ENCODE measurements at places on chromosomes 3 and 15.

GRCh38 chr3:47012342-47013230 is 33.1 kb downstream of the NBEAL2 start:
- DNase-seq = no peak

GRCh38 chr3:126266291-126266840 is 86.0 kb upstream of the ALDH1L1 start:
- DNase-seq = no peak

GRCh38 chr15:36428102-36428845 is 151.2 kb upstream of the CDIN1 start:
- no peak for DNase-seq

- DNase-seq = no peak
These were observed 8.1 kb downstream of the MORF4L1 start for GRCh38 chr15:78880813-78881212.

DNA sequence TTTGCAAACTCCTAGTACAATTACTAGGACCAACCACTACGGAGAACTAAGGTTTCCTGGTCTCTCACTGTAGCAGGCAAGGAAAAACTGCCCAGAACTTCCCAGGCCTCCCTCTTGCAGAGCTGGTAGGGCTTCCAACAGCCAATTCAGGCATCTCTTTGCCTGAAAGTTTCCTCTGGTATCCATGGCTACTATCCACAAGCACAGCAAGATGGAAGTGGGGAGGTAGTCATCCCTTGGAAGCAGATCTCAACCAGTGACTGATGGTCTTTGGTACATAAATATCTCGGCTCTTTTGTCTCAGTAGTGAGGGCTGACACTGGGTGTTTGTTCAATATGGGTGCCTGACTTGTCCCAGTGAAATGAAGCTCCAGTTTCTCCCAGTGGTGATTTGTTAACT is 201.3 kb upstream of the MRPL3 start:
- DNase-seq = no peak

- DNase-seq = no peak
These were observed 2.1 kb upstream of the GNB5 start for GRCh38 chr15:52193321-52193720.

DNA sequence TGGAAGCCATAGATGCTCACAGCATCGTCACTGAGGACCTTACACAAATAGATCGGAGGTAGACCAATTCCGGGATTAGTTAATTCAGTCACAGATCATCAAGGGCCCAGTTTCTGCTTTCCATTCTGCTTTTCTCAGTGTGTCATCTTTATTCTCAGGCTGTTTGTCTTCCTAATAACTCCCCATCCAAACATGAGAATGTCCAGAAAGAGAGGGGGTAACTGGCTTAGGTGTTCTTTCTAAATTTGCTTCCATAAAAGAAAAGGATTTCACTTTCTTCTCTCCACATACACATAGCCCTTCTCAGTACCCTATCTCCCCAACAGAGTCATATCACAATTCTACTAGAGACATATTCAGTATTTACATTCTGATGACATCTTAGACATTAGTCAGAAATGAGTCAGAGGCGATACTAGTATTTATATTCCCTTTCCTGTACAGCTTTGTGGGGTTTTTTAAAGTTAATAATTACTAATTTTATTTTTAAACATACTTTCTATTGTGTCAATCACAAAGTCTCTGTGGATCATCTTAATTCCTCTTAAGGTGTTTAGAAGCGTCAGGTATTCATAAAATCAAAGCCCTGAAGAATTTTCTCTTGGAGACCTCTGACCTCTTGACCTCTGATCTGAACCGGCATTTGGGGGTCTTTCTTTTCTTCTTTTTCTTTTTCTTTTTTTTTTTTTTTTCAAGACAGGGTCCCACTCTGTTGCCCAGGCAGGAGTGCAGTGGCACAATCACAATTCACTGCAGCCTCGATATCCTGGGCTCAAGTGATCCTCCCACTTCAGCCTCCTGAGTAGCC is 24.3 kb upstream of the IL12A start:
- no peak for DNase-seq

DNA sequence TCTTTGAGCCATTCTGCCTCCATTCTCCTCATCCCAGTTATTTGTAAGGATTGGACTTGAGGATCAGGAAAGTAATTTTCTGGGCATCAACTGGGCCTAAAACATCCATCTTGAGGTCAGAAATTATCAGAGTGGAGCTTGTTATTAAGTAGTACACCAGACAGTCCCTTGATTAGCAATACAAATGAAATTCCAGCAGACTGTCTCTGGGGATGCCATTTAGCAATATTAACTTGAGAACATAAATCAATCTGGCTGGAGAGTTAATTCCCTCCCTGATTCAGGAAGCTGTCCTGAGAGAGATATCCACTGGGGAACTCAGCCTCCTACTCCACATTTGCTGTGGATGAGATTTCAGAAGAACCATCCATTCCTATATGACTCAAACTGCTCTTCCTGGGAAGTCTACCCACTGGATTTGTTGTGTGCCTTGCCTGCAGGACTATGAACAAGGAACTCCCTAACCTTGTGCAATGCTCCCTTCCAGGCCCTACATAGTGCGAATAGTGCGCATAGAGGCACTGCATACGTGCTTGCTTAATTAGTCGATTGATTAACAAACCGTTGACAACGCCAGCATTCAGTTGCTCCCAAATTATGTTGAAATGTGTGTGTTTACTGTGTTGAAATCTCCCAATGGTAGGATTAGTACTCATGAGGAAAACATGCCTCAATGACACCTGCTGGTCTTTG is 36.1 kb upstream of the MTMR14 start:
- no peak for DNase-seq

DNA sequence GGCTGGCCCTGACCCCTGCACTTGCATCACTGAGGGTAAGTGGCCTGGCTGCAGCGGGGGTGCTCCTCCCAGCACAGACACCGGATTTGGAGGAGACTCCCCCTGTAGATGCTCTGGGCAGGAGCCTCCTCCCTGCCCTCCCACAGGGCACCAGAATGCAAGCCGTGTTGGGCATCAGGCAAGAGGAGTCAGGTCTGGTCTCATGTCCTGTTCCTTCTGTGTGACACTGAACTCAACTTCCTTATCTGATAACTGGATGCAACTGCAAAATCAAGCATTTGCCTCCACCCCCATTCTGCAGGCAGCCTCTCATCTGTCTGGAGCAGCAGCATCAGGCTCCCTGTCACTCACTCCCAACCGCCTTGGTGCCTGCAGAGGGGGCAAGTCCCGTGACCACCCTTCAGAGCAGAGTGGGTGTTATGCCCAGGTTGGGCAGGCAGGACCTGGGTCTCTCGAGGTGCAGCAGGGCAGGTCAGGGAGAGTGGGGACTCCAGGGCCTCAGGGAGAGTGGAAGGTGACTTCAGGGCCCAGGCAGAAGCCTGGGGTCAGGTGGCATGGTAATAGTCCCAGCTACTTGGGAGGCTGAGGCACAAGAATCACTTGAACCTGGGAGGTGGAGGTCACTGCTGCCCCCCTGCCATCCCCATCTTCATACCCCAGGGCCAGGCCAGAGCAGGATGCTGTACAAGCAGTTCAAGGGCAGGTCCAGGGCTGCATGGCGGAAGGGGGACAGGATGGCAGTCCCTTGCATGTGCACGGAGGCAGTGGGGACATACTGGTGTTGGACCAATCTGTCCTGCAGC is 10.5 kb upstream of the RPL29 start:
- DNase-seq = peak; percentile 59

DNA sequence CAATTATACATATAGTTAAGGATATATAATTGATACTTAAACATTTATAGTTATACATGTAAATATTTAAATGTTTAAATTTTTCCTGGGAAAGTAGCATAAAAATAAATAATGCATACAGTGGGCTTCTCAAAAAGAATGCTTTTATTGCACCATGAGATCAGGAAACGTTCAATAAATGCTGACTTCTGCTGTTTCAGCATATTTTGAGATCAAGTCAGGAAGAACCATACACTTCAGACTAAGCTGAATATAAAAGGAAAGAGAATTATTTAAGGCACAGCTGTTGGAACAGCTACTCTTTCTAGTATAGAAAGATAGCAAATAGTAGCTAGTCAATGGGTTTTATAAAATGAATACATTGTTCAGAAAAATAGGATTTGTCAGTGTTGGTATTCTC is 1462.3 kb upstream of the CADM2 start:
- DNase-seq = no peak

DNA sequence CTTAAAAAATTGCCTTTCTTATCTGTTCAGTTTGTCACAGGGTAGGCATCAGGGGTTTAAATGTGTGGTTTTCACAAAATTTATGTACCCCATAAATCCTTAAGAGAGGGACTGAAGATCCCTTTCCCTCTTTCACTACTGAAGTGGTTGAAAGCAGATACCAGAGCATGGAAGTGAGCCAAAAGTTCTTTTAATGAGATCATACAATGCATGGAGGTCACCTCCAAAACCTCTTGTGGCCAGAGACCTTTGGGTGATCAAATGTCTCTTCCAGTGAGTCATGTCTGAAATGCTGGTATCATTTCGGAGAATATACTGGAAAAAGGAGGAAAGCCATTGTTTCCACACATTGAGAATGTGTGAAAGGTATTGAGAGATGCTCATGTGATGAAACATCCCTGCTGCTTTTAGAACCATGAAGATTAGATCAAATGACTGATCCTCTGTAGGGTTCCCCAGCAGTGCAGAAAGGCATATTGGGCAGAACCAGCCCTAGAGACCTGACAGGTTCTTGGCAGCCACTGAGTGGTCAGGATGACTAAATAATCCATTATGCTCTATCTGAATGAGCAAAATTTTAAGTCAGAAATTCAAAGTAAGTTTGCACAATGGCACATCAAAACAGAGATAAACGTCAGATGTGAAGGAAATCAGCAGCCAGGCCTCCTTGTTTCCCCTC is 165.8 kb upstream of the SLC2A2 start:
- DNase-seq = no peak

GRCh38 chr3:131217296-131217741 is 164.3 kb upstream of the NUDT16 start:
- no peak for DNase-seq

GRCh38 chr3:37506956-37507535 is 332.7 kb upstream of the LRRFIP2 start:
- DNase-seq = no peak

DNA sequence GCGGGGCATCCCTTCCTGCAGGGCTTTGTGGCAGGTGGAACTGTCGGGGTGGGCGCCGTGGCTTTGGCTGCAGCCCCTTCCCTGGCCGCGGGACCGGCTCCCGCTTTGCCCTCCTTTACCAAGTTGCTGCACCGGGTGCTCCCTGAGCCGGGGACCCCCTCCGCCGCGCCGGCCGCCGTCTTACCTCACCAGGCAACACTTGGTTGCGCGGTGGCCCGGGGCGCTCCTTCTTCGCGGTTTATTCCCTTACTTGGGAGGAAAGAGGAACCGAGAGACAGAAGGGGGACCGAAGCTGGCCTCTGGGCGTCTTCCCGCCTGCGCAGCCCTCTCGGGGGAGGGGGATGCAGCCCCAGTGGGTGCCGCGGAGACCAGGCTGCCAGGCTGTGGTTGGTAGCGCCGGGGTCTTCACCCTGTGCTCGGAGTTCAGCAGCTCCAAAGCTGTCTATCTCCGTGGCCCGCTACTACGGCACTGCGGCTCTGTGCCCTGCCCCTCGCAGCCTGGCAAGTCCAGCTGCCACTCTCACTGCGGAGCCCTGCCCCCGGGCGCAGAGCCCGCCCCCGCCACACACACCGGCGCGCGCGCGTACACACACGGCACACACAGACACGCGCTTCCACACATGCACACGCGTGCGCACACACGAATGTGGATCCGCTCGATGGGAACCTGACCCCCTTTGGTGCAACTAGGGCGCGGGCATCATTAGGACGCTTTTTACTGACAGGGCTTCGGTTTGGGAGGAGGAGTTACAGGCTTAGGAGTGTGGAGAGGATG is at the start of gene DGKG:
TSS of gene DGKG (minus strand) at position 473 of the 775 bp plus-strand sequence. CDS start 41,775 bp downstream, outside the sequence.
- peak; percentile 89 for DNase-seq

DNA sequence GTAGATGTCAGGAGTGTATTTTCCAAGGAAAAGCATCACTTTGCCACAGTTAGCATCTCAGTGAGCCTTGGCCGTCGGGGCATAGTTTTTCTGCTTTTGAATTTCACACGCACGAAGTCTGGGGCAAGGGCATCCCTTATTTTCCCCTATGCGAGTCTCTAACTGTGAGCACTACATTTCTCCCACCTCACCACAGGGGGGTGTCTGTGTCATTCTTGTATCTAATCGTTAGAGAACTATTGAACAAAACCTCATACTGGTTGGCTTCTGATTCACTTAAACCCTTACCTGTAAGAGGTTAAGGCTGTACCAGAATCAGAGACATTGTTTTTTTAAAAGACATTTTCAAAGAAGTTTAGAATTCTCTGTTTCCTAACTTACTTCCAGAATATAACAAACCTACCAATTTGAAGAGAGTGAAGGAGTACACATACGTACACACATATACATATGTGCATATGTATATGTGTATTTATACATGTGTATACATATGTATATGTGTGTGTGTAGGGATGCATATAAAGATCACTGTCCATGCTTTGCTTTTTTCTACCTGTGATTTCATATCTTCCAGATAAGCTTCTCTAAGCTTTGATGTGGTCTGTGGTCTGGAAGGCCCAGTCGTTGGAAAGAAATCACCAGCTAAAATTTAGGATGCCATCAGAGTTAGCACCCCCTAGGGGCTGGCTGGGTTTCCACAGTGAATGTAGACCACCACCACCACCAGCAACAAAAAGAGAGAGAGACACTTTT is 49.4 kb downstream of the MYZAP start:
- DNase-seq = peak; percentile 40

DNA sequence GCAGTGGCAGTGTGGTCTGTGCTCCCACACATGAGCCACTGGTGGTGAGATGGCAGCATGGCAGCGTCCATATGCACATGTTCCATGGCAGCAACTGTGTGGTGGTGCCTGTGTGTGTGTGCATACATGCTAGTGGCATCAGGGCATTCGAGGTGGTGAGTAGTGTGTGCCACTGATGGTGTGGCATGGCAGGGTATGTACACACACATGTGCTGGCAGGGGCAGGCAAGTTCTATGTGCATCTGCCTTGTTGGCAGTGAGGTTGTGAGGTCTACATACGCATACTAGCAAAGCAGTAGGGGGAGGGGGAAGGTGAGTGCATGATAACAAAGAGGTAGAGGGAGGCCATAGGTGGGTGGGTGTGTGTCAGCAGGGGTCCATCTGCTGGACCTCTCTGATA is 378.7 kb downstream of the C3orf38 start:
- no peak for DNase-seq
